Right kidney (tissue), 9 donors: ENCODE measurements at places on chromosomes 3 and 15.

- no peak for DNase-seq
Observed at GRCh38 chr3:70726961-70727360, 414.5 kb upstream of the MDFIC2 start.

- no peak for DNase-seq
Observed at GRCh38 chr3:195805181-195805580, 6.5 kb downstream of the MUC4 start.

DNA sequence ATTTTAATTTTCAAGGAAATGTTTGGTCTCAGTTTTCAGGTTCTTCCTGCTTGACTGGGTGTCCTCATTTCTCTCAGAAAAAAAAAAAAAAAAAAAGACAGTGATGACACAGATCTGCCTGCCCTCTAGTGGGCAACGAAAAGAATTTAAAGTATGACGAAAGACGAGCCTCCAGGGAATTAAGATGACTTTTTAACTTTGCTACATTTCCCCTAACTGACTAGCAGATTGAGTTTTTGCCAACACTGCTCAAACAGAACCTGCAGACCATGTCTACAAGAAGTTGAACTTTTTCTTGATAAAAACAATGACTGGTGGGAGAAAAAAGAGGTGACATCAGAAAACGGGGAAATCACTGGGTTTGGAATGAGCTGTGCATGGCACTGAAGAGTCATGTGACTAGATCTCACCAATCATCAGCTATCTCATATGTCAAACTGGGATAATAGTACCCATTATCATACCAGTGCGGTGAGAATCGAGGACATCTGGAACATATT lies 40.8 kb downstream of the EOMES start:
- peak; percentile 51 for DNase-seq

- DNase-seq = no peak
Observed at GRCh38 chr3:63386568-63386967, 108.5 kb downstream of the SYNPR start.

DNA sequence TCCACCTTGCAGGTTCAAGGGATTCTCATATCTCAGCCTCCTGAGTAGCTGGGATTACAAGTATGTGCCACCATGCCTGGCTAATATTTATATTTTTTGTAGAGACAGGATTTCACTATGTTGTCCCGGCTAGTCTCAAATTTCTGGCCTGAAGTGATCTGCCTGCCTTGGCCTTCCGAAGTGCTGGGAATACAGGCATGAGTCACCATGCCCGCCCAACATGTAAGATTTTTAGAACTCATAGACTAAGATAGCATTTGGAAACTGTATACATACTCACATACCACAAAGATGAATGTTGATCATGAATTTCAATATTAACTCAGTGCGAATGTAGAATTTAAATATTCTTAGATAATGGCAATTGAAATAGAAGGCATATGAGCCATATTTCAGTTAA lies 718.9 kb downstream of the NLGN1 start:
- no peak for DNase-seq

DNA sequence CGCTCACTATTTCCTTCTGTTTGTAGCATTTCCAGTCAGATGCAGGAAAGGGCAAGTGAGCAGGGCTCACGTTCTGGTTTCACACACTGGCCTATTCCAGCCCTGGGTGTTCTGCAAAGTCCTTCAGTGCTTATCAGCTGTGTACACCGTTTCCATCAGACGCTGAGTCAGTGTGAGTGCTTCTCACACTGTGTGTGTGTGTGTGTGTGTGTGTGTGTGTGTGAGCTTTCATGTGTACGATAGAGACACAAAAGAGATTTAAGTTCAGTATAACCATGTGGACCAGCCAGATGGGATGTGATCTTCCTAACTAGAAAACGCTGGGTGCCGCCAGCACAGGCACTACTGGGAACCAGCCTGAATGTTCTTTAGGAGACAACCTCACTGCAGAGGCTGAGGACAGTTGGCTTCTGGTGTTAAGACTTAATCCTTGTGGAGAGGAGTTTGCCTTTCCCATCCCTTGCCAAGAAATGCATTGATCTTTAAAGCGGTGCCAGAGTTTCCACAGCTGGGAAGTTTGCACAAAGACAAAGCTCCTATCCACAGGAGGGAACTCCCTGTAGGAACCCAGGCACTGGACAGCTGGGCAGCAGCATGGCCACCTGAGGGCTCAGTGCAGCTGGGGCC lies 3.9 kb upstream of the CHSY1 start:
- DNase-seq = no peak

- DNase-seq = no peak
Observed at GRCh38 chr15:77009646-77010311, 14.9 kb downstream of the PSTPIP1 start.

DNA sequence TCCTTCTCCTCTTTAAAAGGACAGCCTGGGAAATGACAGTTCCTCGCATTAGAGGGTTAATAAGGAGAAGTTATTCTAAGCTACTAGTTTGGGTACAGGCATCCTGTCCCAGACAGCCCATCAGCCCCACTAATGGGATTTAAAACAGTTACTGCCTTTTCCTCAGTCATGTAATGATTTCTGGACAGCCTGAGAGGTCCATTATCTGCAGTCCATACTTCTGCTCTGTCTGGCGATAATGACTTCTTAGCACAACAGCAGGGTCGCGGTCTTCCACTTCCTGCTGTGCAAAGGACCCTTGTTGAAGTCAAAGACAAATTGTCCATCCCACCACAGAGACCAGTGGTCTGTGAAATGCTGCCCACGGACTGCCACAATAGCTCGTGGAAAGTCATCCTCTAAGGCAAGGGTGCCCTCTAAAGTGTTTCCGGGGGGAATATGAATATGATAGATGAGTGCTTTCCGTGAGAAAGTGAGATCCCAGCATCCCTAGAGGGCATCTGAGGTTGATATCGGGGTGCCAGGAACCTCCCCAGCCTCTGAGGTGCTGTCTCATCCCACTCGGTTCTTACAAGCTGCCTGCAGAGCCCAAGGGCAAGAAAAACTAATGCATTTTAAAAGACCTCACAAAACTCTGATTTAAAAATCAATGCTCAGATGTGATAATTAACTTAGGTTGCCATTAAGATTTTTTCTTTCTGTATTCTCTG lies 100.7 kb downstream of the SHOX2 start:
- no peak for DNase-seq

DNA sequence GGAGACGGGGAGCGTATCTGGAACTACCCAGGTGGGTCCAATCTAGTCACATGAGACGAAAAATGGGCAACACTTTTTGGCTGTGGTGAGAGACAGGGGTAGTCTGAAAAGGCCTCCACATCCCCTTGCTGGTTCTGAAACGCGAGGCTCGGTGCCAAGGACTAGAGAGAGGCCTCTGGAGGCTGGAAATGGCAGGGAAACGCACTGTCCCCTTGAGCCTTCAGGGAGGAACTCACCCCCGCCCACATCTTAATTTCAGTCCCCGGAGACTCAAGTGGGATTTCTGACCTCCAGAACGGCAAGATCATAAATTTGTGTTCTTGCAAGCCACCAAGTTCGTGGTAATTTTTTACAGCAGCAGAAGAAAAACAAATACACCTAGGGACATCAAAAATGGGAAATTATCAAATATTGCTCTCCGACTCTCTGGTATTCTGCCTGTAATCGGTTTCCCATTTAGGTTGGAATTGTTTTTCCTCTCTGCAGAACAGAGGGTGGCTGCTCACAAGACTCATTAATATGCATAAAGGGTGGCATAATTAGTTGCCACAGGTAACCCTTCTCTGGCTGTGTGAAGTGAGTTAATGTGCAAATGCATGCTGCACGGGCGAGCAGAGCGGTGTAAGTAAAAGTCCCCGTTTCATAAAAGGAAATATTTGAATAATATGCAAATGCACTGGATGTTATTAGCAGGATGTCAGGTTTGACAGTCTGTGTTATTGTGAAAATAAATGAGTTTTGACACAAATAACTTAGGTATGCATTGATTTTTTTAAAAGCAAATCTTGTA lies 185.7 kb downstream of the ARRDC4 start:
- DNase-seq = no peak

DNA sequence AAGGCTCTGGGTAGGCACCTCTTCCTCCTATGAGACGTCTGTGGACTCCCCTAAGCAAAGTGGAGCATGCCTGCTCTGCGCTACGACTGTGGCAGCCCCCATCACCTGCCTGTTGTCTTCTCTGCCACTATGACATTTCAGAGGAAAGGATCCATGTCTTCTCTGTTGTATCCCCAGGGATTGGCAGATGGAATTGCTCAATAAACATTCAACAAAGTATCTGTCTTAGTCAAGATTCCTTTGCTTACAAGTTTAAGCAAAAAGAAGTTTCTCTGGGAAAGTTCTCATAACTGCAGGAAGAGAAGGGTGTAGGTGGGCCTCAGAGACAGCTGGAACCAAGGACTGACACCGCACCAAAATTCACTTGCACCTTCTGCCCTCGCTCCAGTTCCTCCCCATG lies 34.3 kb downstream of the AMOTL2 start:
- DNase-seq = no peak

GRCh38 chr3:148631124-148631903 lies 66.4 kb upstream of the AGTR1 start:
- no peak for DNase-seq

GRCh38 chr15:95929232-95929846 lies 401.2 kb upstream of the NR2F2 start:
- DNase-seq = no peak

DNA sequence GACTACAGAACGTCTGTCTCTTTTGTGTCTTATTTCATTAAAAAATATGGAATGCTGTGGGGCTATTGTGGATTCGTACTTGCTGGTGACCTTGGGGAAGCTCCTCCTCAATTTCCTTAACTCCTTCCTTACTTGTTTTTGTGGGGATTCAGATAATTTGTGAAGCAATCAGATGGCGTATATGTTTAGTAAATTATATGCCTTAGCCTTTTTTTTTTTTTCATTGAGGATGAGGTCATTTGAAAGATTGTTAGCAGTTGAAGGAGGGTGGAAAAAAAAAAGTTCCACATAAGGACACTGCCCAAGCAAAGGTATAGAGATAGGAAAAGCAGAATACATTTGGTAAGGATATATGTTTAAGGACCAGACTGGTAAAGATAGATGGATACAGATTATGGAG lies 3.3 kb downstream of the RNF13 start:
- no peak for DNase-seq

DNA sequence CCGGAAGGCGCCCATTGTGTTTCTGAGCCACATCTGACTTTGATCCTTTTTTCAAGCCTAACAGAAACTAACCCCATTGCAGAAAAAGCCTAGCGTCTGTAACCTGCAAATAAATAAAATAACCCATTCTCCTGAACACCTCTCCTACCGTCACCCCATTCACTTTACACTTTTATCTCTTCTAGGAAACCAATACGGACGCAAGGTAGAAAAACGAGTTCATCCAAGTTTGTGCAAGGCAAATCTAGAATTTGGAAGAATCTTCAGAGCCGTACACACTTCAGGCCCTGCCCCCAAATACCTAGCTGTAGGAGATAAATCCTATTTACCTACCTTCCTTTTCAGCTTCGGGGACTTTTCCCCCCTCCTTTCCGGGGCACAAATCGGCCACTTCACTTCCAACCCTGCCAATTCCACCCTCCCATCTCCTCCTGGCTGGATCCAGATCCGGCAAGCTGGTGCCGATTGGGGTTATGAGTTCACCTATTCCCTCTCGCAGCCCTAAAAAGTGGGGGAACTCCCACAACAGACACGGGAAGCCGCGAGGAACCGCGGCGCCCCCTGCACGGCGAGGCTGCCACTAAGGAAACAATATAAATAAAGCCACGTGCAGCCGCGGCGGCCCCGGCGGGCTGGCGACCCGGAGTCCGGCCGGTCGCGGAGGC lies 987 bp downstream of the PRTG start:
- no peak for DNase-seq

GRCh38 chr15:101001056-101001455 lies 81.9 kb downstream of the LRRK1 start:
- DNase-seq = no peak

DNA sequence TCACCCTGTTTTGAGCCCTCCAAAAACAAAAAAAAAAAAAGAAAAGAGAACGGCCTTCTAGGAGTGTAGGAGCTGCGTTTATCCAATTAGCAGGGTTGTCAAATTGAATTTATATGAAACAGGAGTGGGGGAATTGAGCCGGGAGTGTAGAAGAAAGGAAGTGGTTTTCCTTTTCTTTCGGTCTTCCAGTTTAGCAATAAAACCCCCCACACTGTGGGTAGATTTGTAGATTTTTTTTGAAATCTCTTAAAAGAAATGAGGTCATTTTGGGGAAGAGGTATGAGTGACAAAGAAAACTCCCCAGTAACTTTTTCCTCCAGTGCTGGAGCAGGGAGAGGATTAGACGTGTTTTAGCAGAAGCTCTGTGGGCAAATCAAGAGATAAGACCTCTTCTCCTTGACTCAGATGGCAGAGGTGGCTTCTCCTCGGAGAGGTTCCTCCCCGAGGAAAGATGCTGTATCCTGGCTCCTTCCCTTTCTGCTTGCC lies 30.8 kb downstream of the BOC start:
- DNase-seq = peak; percentile 57

DNA sequence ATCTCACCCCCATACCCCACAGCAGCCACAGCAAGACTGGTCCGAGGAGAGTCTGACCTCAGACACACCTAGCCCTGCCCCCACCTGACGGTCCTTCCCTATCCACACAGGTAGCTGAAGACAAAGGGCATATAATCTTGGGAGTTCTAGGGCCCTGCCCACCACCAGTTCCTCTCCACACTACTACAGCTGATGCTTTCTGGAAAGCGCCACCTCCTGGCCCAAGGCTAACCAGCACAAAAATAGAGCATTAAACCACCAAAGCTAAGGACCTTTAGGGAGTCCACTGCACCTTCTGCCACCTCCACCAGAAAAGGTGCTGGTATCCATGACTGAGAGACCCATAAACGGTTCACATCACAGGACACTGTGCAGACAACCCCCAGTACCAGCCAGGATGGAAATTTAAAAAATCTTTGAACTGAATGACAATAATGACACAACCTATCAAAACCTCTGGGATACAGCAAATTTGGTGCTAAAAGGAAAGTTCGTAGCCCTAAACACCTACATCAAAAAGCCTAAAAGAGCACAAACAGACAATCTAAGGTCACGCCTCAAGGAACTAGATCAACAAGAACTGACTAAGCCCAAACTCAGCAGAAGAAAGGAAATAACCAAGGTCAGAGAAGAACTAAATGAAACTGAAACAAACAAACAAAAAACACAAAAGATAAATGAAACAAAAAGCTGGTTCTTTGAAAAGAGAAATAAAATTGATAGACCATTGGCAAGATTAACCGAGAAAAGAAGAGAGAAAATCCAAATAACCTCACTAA lies 122.1 kb upstream of the TPRG1 start:
- no peak for DNase-seq

- no peak for DNase-seq
Observed at GRCh38 chr15:73965758-73966113, 26.4 kb downstream of the STOML1 start.

GRCh38 chr15:96102631-96103030 lies 227.9 kb upstream of the NR2F2 start:
- no peak for DNase-seq

GRCh38 chr3:134056464-134056891 lies 26.8 kb upstream of the SLCO2A1 start:
- DNase-seq = no peak

GRCh38 chr3:148992027-148992634 lies 791 bp downstream of the GYG1 start:
- DNase-seq = peak; percentile 72
